ENCODE measurements at places on chromosomes 5 and 9. TPM values are rescaled to one million over a fixed set of nuclear protein-coding genes. Genes with fewer than 3 reads are reported as not detected.

- no peak for DNase-seq
These were observed 10.4 kb upstream of the ACTBL2 start for GRCh38 chr5:57493034-57493433.

DNA sequence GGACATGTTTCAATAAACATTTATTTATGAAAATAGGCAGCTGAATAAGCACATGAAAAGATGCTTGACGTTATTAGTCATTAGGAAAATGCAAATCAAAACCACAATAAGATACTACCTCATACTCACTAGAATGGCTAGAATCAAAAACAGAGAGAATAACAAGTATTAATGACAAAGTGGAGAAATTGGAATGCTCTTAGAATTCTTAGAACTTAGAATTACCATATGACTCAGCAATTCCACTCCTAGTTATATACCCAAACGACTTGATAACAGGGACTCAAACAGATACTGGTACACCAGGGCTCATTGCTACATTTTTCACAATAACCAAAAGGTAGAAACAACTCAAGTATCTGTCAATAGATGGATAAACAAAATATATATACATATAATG is 15.1 kb upstream of the TRIM36 start:
- no peak for DNase-seq

- no peak for DNase-seq
These were observed 221.8 kb upstream of the TUT7 start for GRCh38 chr9:86575825-86576525.

Gene SLC6A19
- not detected for total RNA-seq
